HEK293T (cell line): ENCODE measurements at places on chromosomes 3 and 15.

DNA sequence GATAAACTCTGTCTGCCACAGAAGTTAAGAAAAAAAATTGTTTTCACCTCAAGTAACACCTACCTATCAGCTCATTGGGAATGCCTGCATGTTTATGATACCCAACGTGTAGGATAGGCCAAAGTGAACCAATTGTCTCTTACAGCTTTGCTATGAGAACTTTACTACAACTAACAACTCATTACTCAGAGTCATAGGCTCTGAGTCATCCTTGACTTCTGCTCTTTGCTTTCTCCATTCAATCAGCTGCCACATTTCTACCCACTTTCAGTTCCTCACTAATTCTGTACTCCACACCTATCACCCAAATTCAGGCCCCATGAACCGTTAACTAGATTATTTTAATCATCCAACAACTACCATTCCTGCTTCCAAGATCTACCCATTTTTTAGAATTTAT lies 843.9 kb downstream of the TUSC7 start:
- DNase-seq: no peak

DNA sequence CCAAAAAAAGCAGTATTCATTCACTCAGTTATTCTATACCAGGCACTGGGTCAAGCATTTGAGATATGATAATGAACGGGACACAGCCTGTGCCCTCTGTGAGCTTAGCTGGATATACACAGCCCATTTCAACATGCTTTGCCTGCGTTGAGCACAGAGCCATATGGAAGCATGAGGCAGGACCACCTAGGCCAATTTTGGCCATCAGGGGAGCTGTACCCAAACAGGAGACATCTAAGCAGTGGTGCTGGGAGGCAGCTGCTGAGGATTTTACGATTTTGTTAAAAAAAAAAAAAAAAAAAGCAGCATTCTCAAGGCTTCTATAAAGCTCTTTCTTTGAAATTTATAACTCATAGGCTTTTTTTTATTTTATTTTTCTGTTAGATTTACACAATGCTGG lies 87.2 kb upstream of the SLC2A2 start:
- peak; percentile 43 for DNase-seq

DNA sequence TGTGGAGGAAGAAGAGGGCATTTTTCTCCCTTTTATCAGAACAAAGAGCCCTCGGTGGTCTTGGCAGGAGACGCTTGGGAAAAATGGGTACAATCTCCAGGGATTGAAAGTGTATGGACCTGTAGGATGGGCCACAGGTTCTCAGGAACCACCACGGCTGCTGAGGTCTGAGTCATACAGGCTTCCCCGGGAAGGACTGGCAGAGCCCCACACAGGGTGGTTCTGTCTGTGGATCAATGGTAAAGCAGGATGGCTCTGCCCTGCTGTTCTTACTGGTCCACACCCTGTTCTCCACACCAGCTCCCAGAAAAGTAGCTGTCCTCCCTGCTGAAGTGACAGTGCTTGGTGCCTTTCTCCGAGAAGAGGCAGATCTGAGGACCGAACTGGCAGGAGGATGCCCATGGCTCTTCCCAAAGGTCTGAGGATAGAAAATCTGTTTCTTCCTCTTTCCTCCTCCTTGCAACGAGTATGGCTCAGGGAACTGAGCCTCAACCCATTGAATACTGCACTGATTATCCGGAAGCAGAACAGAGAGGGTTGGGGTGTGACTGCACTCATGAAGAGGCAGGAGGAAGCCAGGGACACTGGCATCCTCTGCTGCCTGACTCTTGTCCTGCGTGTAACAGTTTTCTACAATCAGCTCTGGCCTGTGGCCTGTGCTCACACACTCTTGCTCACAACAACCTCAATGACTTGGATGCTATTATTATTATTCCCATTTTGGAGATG lies 39.0 kb downstream of the KIF9 start:
- no peak for DNase-seq

DNA sequence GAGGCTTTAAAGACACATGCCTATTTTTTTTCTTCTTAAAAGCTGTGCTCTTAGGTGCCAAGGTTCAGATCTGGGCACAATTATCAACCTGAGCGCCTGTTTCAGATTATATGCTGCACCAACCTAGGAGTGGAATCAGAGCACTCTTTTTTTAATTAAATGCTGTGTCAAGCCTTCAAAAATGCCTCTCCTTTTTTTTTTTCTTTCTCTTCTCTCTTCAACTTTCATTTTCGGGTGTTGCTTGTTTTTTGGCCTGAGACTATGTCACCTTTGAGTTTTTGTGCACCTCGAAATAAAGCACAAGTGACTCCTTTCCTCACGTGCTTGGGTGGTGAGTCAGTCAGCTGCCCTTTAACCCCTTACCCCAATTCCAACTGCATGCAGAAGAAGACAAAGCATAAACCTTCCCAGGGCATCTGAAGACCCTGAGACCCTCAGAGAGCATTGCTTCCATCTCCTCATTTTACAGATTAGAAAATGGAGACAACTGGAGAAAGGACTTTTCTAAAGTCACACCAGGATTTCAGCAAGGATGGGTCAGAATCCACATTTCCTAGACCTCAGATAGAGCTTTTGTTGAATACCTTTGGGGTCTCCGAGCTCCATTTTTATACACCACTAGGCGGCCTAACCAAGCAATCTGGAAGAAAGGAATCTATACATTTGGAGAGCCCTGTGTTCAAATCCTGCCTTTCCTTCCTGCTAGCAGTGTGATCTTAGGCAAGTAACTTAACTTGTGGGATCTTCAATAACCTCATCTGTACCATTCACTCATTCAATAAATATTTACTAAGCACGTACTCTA lies 631 bp upstream of the PRICKLE2 start:
- DNase-seq: no peak

DNA sequence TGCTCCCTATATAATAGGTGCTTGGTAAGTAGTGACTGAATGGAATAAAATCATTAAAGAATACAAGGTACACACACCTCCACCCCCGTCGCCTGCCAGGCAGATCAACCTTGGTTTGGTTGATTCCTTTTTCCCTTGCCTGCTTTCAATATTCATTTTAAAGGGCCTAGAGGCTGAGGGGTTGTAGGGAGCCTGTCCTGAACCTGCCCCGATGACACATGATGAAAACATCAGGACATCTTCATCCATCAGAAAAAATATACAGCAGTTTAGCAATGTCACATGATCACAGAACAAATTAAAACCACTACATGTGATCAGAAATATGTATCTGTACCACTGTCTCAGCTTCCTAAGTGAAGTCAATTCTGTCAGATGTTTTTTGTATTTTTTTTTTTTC lies 588.9 kb downstream of the FOXP1 start:
- DNase-seq: no peak

GRCh38 chr15:68301301-68301700 lies 23.8 kb downstream of the FEM1B start:
- DNase-seq: peak; percentile 4

- no peak for DNase-seq
Measured at GRCh38 chr3:189646853-189647542, 15.8 kb downstream of the TP63 start.

GRCh38 chr3:192931825-192932224 lies 14.2 kb upstream of the MB21D2 start:
- DNase-seq: no peak
